ENCODE measurements at places on chromosomes 7 and 10.

DNA sequence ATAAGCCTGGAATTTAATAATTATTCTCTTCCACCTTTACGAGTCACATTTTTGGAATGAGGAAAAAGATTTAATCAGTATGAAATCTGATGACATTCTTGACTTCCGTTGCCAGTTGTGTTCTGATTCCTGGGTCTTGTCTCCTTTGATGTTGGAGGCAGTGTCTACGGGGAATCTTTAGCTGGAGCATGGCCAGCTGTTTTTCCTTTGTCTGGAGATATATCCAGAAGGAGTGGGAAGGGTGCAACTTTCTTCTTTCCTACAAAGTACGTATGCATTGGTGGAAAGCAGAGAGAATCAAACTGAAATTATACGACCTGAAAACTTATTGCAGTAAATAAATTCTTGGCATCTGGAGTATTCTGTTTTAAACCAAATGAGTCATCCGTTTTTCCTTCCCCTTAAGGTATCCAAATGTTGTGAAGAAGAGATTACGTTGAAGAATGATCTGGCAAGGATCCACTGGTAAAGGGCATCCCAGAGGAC, 6.9 kb upstream of the GNG11 start:
- no peak for DNase-seq

GRCh38 chr10:48670978-48671913, 13.4 kb upstream of the WDFY4 start:
- peak; percentile 32 for DNase-seq

- no peak for DNase-seq
Measured at GRCh38 chr7:112770051-112770450, 20.1 kb downstream of the TMEM168 start.

GRCh38 chr10:120131183-120131582, 238.7 kb downstream of the SEC23IP start:
- DNase-seq, result no peak

DNA sequence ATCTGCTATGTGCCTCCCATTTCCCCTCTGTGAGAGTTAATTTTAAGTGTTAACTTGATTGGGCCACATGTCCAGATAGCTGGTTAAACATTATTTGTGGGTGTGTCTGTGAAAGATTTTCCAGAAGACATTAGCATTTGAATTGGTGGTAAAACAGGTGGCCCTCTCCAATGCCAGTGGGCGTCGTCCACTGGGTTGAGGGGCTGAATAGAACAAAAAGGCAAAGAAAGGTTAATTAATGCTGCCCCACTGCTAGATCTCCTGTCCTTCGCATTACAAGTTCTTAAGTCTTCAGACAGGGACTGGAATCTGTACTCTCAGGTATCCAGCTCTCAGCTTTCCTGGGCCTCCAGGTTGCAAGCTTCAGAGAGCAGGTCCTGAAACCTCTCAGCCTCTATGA, 1160.9 kb upstream of the LRRN3 start:
- DNase-seq, result no peak

- no peak for DNase-seq
Measured at GRCh38 chr7:68911754-68912153, 686.5 kb upstream of the AUTS2 start.

DNA sequence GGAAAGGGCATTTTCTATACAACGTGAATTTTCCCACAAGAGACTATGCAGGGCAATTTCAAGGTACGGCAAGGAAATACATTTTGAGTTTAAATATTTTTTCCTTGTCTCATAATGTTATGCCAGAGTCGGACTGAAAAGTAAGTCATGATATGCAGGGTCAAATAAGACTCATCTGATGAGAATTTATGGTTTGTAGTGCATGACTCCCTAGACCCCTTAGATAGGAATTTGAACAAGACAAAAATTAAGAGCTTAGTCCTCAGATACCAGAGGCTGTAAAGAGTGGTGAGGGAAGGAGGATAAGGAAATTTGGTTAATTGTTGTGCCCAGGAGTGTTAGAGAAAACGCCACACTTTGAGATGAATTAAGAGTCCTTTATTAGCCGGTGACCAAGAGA, 616.6 kb downstream of the XPNPEP1 start:
- DNase-seq, result no peak

- DNase-seq, result no peak
Measured at GRCh38 chr7:15057272-15057671, 154.7 kb upstream of the DGKB start.

DNA sequence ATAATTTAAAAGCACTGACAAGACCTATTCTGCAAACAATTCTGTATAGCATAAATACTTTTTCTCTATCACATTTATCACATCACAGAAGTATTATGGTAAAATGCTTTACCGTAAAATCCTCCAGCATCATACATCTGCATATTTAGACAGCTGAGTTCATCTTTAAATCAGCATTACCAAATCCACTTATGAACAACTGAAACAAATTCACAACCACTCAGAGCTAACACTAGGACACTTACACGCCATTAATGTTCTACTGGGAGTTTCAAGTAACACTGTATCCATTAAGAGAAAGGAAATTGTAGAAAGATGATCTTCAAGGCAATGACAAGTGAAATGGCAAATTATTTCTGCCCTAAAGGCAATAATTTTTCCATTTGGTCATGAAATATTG, 105.7 kb upstream of the DKK1 start:
- no peak for DNase-seq

GRCh38 chr10:11169976-11170375, 152.3 kb downstream of the CELF2 start:
- no peak for DNase-seq

DNA sequence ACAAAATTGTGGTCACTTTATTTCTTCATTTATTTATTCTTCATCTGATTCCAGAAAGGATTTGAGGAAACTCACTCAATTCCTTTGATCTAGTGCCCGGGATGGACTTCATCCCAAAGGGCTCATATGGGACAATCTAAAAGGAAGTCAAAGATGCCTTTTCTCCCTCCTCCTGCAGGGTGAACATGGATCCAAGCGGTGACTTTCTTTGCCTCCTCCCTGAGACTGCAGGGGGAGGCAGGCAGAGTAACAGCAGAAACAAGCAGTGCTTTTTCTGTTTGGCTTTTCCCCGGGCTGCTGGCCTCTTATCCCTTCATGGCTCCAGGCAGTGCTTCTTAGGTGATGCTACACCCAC, 10.0 kb upstream of the DNMBP start:
- no peak for DNase-seq

DNA sequence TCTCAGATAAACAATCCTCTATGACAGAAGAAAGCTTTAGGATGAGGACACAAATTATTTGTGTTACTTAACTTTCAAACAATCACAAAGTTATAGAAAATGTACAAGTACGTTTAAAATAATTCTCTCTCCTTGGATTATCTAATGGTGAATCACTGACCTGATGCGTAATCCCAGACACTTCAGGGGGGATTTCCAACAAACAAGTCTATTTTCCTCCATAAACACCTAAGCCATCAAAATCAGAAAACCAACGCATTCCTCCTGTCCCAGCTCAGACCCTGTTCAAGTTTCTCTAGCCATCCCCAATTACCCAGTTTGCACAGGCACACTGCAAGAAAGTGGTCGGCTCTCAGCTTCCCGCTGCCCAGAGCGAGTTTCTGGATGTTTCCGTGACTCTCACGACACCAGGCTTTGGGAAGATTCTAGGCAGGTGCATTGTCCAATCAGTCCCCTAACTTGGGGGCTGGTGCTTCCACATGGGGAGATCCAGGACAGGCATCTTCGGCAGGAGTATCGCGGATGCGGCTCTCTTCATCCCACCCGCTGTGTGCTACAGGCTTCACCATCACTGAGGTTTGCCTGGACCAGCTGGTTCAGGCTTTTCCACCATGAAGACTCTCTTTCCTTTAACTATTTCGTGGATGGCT, 200.0 kb downstream of the ZMYND11 start:
- DNase-seq, result no peak

- no peak for DNase-seq
Measured at GRCh38 chr7:39969431-39969830, 19.4 kb downstream of the CDK13 start.

Data from stimulated activated naive CD8-positive, alpha-beta T cell treated with anti-CD3 and anti-CD28 coated beads, Interleukin-15, Interleukin-2, amounts not matched to agents 100 U/mL and 50 U/mL, for 24 hours (primary cell).